Activated CD4-positive, alpha-beta memory T cell treated with anti-CD3 and anti-CD28 coated beads, Interleukin-2, amount 10 ng/mL, durations not matched to agents 7 days and 5 days (primary cell): ENCODE measurements at places on chromosomes 1 and 21. TPM values are rescaled to one million over a fixed set of nuclear protein-coding genes. Genes with fewer than 3 reads are reported as not detected.

DNA sequence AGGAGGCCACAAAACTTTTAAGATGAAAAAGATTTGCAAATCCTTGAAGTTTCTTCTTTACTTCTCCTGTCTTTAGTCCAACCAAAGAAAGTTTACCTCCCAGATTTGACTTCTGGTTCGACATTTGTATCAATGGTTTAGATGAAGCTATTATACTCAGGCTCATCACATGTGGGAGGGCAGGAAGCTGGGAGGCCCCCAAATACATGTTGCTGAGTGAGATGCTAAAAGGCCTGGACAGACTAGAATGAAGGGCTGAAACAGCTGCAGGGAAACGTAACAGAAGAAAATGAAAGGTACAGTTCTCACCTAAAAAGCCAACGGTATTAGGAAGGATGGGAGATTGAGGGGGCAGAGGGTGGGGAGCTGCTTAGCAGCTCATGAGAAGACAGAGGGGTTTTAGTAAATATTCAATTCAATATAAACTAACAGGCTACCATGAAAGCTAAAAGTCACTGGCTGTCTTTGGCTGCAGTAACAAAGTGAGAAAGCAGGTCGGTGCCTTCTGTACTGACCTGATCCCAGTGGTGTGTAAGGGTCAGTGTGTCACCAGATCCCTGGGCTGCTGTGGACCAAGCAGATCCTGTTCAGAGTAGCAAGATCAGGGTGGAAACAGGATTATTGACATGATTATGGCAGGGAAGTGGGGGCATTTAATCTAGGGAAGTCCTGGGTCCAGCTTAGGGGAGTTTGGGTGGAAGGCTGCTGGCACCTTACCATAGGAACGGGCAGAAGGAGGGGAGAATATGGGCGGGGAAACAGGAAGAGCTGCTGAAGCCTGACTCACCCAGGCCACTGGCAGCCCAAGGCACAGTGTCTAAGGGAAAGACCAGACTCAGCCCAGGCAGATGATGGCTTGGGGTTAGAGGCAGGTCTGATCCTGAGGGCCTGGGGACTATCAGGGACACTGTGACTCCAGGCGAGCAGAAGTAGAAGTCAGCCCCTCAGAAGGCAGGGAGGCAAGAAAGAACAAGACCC, 60.4 kb downstream of the KCNN3 start:
- H3K27me3 ChIP-seq = peaks cover 33% of the 10 kb centered on the region
- H3K27ac ChIP-seq = no peak overlapping the region
- H3K4me1 ChIP-seq = peaks cover 4% of the 10 kb centered on the region

DNA sequence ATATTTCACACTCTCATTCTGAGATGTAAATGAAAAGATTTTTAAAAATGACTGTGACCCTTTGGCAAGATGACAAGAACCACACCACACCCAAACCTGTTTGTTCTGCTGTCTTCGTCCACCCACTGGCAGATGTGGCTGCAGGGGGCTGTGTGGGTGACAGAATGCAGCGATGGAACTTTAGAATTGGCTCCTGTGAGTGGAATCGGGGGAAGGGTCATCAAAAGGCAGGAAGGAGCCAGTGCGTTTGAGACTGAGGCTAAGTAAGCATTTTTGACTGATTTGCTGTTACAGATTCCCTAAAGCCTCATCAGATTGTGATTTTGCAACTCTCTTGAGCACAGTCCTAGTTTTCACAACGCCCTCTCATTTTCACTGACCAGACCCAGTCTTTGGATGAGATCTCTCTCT, 111.2 kb upstream of the ADGRL2 start:
- H3K36me3 ChIP-seq = no peaks in the 10 kb centered on the region
- no peaks in the 10 kb centered on the region for H3K4me1 ChIP-seq
- no peak for DNase-seq
- no peaks in the 10 kb centered on the region for H3K27me3 ChIP-seq
- H3K27ac ChIP-seq = no peak overlapping the region

The FCRL1 gene
- total RNA-seq = not detected

The SPATA46 gene
- total RNA-seq = not detected

The PM20D1 gene
- 0.81 TPM for total RNA-seq
